ENCODE measurements at places on chromosomes 3 and 15.

DNA sequence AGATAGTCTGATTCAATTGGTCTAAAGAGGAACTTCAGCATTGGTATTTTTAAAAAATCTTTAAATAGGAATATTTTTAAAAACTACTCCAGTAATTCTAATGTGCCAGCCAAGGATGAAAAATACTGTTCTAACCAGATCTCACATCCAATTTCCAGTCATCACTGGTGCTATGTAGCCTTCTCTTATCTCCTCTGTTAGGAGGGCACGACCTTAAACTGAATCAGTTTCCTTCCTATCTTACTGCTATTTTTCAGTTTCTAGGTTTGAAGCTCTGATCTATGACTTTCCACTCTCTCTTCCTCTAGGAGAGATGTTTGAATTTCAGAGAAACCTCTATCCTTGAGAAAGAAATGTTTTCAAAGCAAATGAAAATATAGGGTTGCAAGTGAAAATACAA is 31.9 kb downstream of the HAPLN3 start:
- DNase-seq, result no peak

- no peak for DNase-seq
Measured at GRCh38 chr3:13193320-13194284, 120.4 kb upstream of the IQSEC1 start.

DNA sequence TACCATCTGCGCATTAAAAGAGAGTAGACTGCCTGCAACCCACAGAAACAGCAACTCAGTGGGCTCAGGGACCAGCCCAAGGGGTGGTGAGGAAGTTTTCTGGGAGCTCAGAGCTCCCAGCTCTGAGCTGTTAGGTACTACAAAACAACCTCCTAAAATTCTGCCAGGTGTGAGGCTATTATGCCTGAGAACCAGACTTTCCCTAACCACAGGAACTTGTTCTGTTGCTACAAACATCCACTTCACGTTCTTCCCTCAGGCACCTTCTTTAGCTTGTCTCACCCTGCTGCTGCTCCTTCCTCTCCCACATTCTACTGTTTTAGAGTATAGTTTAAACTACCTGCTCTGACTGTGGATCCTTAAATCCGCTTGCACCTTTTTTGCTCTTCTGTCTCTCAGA is 399.4 kb downstream of the ROBO1 start:
- DNase-seq, result no peak

- DNase-seq, result no peak
Measured at GRCh38 chr3:14244521-14245247, 66.1 kb downstream of the LSM3 start.

DNA sequence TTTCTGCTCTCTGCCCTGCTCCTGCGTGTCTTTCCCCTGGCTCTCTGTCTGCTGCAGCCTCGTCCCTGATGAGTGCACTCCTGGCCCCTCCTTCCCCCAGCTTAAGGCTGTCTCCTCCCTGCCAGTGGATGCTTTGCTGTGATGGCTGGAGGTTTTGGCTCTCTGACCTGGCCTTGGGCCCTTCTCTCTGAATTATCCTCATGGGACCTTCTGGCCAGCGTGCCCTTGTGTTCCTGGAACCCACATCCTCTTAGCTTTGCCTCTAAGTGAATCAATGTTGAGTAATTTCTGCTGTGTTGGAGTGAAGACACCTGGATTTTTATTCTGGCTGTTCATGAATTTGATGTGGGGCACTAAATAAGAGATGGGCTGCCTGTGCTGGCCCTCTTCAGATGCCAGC is 9.8 kb upstream of the TNFAIP8L3 start:
- DNase-seq, result no peak

GRCh38 chr3:120688121-120688520 is 6.1 kb upstream of the HGD start:
- no peak for DNase-seq

DNA sequence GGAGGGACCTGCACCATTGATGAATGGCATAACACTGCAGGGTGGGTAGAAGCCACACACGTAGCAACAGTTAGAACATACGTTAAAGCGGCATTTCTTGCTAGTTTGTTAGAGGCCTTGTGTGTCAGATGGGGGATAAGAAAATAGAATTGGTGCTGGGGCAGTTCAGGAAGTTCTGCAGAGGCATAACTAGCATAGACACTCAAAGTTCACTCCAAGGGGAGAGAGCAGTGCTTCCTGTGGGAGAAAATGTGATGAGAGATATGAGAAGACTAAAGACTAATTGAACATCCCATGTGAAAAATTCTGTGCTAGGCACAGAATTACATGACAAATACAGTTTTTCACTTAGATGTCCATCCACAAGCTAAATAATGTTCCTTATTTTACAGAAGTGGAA is 327.1 kb downstream of the ZNF621 start:
- DNase-seq, result no peak

- no peak for DNase-seq
Measured at GRCh38 chr3:109117939-109118338, at the start of gene MORC1. Gene MORC1, minus strand, starts transcription at chr3:109118134. Its CDS starts 75 bp downstream, at chr3:109118059.

- no peak for DNase-seq
Measured at GRCh38 chr3:131786386-131786785, 248.4 kb downstream of the CPNE4 start.

DNA sequence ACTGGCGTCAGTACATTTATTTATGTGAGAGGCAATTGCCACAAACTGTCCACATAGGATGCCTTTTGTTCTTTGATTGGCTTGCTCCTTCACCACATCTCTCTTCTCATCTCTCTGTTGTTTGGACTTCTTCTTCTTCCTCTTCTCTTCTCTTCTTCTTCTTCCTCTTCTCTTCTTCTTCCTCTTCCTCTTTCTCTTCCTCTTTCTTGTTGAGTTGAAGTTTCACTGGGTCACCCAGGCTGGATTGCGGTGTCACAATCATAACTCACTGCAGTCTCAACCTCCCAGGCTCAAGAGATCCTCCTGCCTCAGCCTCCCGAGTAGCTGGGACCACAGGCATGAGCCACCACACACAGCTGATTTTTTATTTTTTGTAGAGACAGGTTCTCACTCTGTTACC is 67.7 kb upstream of the GSK3B start:
- DNase-seq, result no peak

DNA sequence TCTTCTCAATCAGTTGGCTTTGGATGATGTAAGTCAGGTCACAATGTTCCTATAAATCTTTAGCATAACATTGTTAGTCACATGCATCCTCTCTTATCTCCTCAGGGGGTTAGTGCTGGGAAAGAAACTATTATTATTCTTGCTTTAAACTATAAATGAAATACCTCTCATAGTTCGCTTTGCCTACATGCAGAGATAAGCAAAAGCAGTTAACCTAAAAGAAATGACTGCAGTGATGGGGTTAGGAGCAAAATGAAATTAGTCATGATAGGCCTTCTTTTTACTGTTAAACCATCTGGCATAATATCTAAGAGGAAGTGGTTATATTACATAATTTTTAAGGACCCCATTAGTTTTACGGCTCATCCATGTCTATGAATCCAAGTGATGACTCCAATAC is 91.7 kb upstream of the IGSF10 start:
- no peak for DNase-seq

- no peak for DNase-seq
Measured at GRCh38 chr3:69749461-69749860, 10.2 kb downstream of the MITF start.

- no peak for DNase-seq
Measured at GRCh38 chr3:20310629-20311028, 124.6 kb upstream of the SGO1 start.

DNA sequence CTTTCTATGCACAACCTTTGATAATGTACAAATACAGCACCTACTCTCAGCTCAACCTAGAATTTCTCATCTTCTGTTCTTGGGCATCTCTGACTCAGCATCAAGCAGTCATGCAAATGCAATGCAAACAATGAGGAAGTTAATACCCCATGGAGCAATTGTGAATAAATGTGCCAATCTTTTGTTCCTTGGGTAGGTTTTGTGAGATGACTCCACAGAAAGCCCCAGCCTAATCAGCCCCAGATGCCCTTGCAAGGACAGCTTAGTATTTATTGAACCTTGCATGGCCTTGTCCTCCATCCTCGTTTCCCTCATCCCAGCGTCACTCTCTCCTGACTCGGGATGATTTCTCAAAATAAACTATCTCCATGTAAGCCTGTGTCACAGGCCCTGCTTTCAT is 494.7 kb upstream of the NECTIN3 start:
- DNase-seq, result no peak

GRCh38 chr15:66772604-66773128 is 70.6 kb downstream of the SMAD6 start:
- no peak for DNase-seq

DNA sequence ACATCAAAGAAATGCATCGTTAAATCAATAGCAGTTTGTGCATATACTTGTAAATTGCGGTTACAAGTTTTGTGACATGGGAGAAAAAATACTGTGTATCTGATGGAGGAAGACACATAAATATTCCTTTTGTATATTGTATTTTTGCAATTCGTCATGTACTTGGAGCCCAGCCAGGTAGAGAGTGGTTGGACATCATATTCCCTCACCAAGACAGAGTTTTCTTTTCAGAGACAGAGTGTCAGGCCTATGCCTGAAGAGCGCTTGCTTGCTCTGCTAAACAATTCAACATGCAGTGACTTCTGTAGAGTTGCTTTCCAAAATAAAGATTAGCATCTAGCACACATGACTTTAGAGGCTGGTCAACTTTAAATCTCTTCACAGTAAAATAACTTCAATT is 24.8 kb upstream of the MEIS2 start:
- no peak for DNase-seq

GRCh38 chr3:50248387-50248786 is 12.4 kb downstream of the GNAI2 start:
- no peak for DNase-seq

GRCh38 chr3:43153216-43154083 is 47.6 kb upstream of the POMGNT2 start:
- DNase-seq, result no peak

DNA sequence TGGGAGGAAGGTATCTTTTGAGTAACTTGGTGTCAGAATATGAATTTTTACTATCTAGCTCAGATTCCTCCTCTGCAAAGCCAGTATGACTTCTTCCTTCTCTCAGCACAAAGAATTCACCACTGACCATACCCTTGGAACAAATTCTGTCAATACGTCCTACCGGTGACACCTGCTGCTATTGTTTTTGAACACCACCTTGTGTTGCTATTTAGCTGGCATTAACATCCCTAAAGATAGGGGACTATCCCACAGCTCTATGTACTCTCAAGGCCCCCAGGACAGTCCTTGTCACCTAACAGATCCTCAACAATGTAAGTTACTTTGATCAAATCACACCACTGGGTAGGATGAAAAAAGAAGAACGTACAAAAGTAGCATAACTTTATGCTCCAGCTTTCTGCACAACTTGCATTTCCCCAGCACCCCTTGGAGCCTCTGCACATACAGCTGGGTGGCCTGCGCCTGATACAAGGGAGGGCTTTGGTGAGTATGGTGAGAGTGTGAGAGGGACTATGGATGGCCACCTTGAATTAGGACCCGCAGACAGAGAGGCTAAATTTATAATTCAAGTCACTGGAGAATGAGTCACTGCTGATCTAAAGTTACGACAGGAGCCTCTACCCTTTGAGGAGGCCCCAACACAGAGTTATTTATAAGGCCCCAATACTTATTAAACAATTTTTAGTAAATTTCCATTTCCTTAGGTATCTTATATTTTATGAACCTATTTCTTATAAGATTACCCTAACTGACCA is 2.3 kb upstream of the COLQ start:
- DNase-seq, result no peak

GRCh38 chr3:141412087-141412935 is 44.0 kb downstream of the ZBTB38 start:
- DNase-seq, result no peak

DNA sequence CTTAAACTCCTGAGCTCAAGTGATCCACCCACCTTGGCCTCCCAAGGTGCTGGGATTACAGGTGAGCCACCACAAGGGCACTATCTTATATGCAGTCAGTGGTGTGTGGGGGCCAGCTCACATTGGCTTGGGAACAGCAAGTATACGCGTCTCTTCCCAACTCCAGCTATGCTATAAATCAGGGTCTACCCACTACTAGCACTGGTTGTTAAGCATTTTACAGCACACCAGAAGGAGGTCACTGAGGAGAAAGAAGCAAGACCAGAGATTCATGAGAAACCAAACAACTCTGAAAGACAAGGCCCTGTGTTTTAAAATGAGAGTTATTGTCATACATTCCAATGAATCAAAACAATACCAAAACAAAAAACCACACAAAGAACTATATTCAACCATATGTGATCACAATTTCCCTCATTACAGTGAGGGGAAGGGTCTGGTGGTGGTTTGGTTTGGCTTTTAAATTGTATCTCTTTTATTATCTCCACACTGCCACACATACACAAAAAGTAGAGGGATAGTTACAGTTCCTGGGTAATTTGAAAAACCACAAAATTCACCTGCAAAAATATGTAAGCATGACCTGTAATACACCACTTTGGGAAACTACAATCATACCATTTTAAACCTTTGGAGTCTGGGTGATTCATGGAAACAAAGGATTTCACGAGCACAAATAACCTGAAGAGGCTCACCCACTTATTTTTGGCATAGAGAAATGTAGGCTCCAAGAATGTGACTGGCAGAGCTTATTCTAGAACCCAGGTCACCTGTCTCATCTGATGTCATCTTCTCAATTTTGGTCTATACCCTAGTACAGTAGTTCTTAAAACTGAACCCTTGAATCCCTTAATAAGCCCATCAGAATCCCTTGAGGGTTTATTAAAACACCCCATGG is 5.2 kb downstream of the MAGI1 start:
- no peak for DNase-seq

GRCh38 chr3:171747223-171747920 is 62.9 kb downstream of the PLD1 start:
- no peak for DNase-seq

DNA sequence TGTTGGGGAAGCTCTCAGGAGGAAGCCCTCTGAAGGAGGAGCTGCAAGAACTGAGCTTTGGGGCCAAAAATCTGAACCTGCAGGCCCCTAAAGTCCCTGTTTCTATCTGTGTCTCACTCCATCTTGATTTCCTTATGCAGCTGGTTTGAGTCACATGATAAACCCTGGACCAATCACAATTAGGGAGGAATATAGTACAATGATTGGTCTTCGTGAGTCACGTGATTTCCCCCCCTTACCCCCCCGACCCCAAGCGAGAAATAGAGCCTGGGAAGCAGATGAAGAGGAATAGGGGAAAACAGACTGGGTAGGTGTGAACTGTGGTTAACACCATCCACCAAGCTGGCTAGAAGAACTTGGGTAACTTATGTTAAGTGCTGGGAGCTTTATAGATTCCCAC is 12.9 kb downstream of the CRABP1 start:
- DNase-seq, result no peak

- DNase-seq, result no peak
Measured at GRCh38 chr3:150286390-150287147, 121.5 kb upstream of the TSC22D2 start.

GRCh38 chr15:41919954-41920538 is 26.2 kb upstream of the SPTBN5 start:
- DNase-seq, result no peak

- no peak for DNase-seq
Measured at GRCh38 chr3:185561958-185562357, 9.6 kb upstream of the LIPH start.

- DNase-seq, result no peak
Measured at GRCh38 chr3:187266691-187267090, 24.8 kb downstream of the MASP1 start.

GRCh38 chr3:142844339-142844977 is 44.4 kb downstream of the PCOLCE2 start:
- no peak for DNase-seq

Data from stimulated activated CD8-positive, alpha-beta memory T cell treated with anti-CD3 and anti-CD28 coated beads, Interleukin-15, amount 100 ng/mL, for 24 hours (primary cell).